ENCODE measurements at places on chromosomes 13 and 19. TPM values are rescaled to one million over a fixed set of nuclear protein-coding genes. Genes with fewer than 3 reads are reported as not detected.

DNA sequence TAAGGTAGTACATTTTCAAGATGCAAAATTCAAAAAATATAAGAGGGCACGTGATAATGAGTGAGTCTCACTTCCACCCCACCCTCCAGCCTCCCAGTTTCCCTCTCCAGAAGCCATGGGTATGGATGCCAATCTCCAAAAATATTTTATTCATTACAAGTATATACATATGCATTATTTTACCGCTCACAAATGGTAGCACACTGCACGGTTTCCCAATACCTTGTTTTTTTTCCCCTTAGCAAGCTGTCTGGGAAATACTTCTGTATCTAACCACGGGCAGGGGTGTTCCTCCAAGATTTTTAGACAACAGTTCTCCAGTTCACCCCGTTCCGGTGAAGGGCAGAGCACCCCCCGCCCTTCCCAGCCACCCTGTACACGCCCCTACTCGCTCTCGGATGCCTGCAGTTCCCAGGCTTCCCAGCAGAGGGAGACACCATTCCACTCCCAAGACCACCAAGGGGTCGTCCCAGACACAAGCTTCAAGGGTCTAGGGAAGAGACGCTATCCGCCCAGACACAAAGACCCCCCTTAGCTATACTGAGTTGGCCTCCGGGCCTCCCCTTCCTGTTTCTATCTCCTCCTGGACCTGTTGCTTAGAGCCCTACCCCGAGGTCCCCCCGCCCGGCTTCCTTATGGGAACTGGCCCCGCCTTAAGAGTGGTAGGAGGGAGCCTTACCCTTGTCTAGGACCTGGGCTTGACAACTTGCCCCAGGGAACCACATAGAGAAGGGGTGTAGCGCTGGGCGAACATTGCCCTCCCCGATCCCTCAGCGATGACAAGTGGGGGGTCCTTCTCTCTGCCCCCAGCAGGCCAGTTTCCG is 1.1 kb upstream of the FXYD3 start:
- peaks cover 56% of the 10 kb centered on the region for H3K4me1 ChIP-seq
- H3K36me3 ChIP-seq, result no peaks in the 10 kb centered on the region
- H3K27me3 ChIP-seq, result no peaks in the 10 kb centered on the region
- H3K4me3 ChIP-seq, result peak overlapping the region; percentile 57
- H3K27ac ChIP-seq, result peak overlapping the region; percentile 88

GRCh38 chr13:99307247-99307646 is at the start of gene GPR183:
Gene GPR183, minus strand, starts transcription at chr13:99307399. Its CDS starts 11,254 bp downstream, at chr13:99296145.
- no peaks in the 10 kb centered on the region for H3K27me3 ChIP-seq
- H3K36me3 ChIP-seq, result peaks cover 10% of the 10 kb centered on the region
- peak within 1 kb of the TSS; percentile 36 for H3K4me3 ChIP-seq
- H3K4me1 ChIP-seq, result peaks cover 18% of the 10 kb centered on the region
- peak within 1 kb of the TSS; percentile 61 for H3K27ac ChIP-seq

- peaks cover 46% of the 10 kb centered on the region for H3K4me1 ChIP-seq
- no peaks in the 10 kb centered on the region for H3K27me3 ChIP-seq
- DNase-seq, result peak; percentile 87
- H3K4me3 ChIP-seq, result peak overlapping the region; percentile 91
These were observed 2.3 kb downstream of the WDR83 start for GRCh38 chr19:12668932-12669269.

DNA sequence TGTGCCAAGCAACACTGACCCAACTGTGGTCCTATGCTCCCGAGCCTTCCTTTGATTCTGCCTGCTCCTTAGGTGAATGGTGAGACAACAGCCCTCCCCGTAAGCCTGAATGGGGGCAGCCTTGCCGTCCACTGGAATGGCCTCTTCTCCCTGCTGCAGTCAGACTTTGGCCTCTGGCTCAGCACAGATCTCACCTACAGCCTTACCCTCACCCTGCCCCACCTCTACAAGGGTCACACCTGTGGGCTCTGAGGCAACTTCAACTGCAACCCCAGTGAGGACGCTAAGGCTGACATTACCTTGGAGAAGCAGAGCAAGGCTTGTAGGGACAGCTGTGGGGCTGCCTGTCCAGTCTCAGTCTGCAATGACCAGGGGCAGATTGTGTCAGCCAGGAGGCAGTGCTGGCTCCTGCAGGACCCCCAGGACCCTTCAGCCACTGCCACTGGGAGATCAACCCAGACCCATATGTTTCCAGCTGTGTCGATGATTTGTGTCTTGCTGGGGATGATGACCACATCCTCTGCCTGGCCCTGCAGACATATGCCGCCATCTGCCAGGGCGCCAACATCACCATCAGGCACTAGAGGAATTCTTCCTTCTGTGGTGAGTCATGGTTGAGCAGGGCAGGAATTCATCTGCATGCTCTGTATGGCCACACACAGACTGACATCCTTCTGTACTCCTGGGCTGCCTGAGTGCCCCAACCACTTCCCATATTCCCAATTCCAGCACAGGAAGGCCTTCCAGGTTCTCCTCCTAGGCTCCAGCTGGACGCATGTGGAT is 27.3 kb upstream of the FXYD3 start:
- DNase-seq, result no peak
- no peaks in the 10 kb centered on the region for H3K36me3 ChIP-seq
- peaks cover 19% of the 10 kb centered on the region for H3K4me1 ChIP-seq
- H3K4me3 ChIP-seq, result no peak overlapping the region

GRCh38 chr13:33109271-33109697 is 93.1 kb downstream of the KL start:
- no peak for DNase-seq
- no peak overlapping the region for H3K4me3 ChIP-seq
- peaks cover 49% of the 10 kb centered on the region for H3K4me1 ChIP-seq

- H3K4me3 ChIP-seq, result no peak overlapping the region
- H3K36me3 ChIP-seq, result no peaks in the 10 kb centered on the region
- H3K4me1 ChIP-seq, result peaks cover 6% of the 10 kb centered on the region
- H3K27ac ChIP-seq, result no peak overlapping the region
- no peak for DNase-seq
These were observed 15.8 kb upstream of the TUBGCP3 start for GRCh38 chr13:112603641-112604225.

GRCh38 chr19:28494461-28494860 is 718.5 kb downstream of the UQCRFS1 start:
- no peaks in the 10 kb centered on the region for H3K36me3 ChIP-seq
- no peaks in the 10 kb centered on the region for H3K4me1 ChIP-seq
- no peak overlapping the region for H3K4me3 ChIP-seq
- no peaks in the 10 kb centered on the region for H3K27me3 ChIP-seq
- DNase-seq, result no peak
- no peak overlapping the region for H3K27ac ChIP-seq

- H3K36me3 ChIP-seq, result no peaks in the 10 kb centered on the region
- H3K4me1 ChIP-seq, result no peaks in the 10 kb centered on the region
- H3K27ac ChIP-seq, result no peak overlapping the region
- no peak for DNase-seq
- no peaks in the 10 kb centered on the region for H3K27me3 ChIP-seq
- no peak overlapping the region for H3K4me3 ChIP-seq
These were observed 147.8 kb downstream of the SLITRK6 start for GRCh38 chr13:85651440-85651839.

- peaks cover 19% of the 10 kb centered on the region for H3K27me3 ChIP-seq
- no peaks in the 10 kb centered on the region for H3K36me3 ChIP-seq
- H3K4me1 ChIP-seq, result peaks cover 17% of the 10 kb centered on the region
- H3K4me3 ChIP-seq, result no peak overlapping the region
These were observed 9.3 kb upstream of the SYT5 start for GRCh38 chr19:55189403-55189835.

DNA sequence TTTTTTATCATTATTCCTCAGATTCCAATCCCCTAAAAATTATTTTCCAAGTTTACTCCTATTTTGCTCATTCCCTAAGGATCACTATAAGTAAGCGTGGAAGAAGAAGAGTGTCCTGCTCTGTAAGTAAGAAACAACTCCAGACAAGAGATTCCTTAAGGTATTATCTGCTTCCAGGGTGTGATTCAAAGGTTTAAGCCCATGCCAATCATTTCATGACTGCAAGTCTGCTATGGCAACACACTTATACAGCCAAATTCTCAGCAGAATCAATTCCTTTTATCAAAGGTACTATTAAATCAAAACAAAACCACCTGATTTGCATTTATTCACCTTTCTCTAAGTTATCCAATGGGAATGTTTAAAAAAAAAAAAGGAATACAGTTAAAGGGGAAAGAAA is 43.7 kb downstream of the FOXO1 start:
- peaks cover 34% of the 10 kb centered on the region for H3K4me1 ChIP-seq
- H3K36me3 ChIP-seq, result no peaks in the 10 kb centered on the region
- H3K27ac ChIP-seq, result no peak overlapping the region

DNA sequence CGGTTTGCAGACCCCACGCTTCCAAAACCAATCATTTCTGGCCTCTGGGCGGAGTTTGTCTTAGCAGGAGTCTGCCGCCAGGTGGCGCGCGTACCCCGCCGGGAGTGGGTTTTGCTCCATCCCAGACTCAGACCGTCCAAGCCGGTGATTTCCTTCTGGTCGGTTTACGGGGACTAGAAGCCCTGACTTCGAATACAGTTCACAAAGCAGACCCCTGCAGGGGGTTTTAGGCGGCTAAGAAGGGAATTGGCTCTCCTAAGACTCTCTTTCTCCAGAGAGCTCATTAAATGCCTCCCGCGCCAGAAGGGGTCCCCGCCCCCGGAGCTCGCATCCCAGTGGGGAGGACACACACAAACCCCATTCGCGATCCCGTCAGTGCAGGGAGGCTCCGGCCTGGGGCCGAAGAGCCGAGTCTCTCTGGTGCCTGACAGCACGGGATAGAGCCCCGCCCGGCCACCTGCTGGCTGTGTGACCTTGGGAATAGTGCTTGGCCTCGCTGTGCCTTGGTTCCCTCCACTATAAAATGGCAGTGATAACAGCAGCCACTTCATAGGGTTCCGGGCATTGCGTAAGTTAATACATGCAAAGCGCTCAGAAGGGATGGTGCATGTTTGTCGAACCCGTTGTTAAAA is 8.6 kb upstream of the NUP62 start:
- H3K27me3 ChIP-seq, result no peaks in the 10 kb centered on the region
- DNase-seq, result peak; percentile 79
- no peak overlapping the region for H3K27ac ChIP-seq
- peaks cover 2% of the 10 kb centered on the region for H3K36me3 ChIP-seq
- peaks cover 7% of the 10 kb centered on the region for H3K4me1 ChIP-seq
- H3K4me3 ChIP-seq, result no peak overlapping the region

Gene ZFP30
- 11.2 TPM for total RNA-seq

Gene RUBCNL
- total RNA-seq, result 3.3 TPM

Gene KLK8
- total RNA-seq, result 126 TPM

Gene ADAMTSL5
- 3.5 TPM for total RNA-seq

Gene RASIP1
- 5.1 TPM for total RNA-seq

Data from suprapubic skin (tissue), 4 donors.